Gastrocnemius medialis (tissue), 4 donors: ENCODE measurements at places on chromosomes 6 and 20. TPM values are rescaled to one million over a fixed set of nuclear protein-coding genes. Genes with fewer than 3 reads are reported as not detected.

- H3K27ac ChIP-seq = no peak overlapping the region
- no peak for DNase-seq
- peaks cover 62% of the 10 kb centered on the region for H3K27me3 ChIP-seq
- H3K4me1 ChIP-seq = peaks cover 14% of the 10 kb centered on the region
Observed at GRCh38 chr6:1621070-1621701, 11.5 kb downstream of the FOXC1 start.

MED23 gene
- 10.1 TPM for total RNA-seq

EFCAB8 gene
- not detected for total RNA-seq

DNA sequence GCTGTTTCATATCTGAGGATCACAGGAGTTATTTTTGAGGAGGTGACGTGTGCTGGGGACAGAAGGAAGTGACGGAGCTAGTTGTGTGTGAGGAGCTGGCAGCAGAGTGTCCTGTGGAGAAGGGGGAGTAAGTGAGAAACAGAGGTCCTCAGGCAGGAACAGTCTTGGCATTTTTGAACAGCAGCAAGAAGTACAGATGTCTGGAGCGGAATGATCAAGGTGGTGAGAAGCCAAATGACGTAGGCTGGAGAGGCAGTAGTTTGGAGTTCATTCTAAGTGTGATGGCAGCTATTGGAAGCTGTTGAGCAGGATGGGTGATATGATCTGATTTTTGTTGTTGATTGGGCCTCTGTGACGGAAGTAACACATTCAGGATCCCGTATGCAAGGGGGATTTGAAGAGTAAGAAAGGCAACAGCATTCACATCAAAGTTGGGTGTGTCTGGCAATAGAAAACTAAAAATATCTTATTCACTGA is 52.3 kb downstream of the SOBP start:
- no peaks in the 10 kb centered on the region for H3K27me3 ChIP-seq
- H3K36me3 ChIP-seq = no peaks in the 10 kb centered on the region
- H3K4me3 ChIP-seq = no peak overlapping the region
- H3K27ac ChIP-seq = peak overlapping the region; percentile 48
- DNase-seq = peak; percentile 53

NRSN2 gene
- total RNA-seq = 1.5 TPM

PRL gene
- not detected for total RNA-seq

DNA sequence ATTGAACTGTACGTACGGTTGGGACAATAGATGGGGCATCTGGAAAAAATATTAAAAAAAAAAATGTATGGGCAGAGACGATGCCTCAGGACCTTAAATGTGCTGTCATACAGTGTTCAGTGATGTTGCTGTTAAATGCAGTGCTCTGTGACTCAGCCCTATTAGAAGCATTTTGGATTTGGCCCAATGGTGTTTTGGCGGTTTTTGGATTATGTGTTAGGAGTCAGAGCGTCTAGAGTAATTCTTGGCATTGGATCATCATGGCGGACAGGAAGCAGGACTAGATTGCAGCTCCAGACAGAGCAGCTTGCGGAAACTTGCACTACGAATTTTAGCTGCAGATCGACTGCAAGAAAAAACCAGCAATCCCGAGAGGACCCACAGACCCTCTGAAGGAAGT is 280.0 kb downstream of the SOX4 start:
- no peaks in the 10 kb centered on the region for H3K36me3 ChIP-seq
- H3K4me3 ChIP-seq = no peak overlapping the region
- H3K27ac ChIP-seq = no peak overlapping the region
- peak; percentile 25 for DNase-seq
- no peaks in the 10 kb centered on the region for H3K4me1 ChIP-seq

TFAP2D gene
- not detected for total RNA-seq

- H3K4me1 ChIP-seq = no peaks in the 10 kb centered on the region
- H3K36me3 ChIP-seq = peaks cover 48% of the 10 kb centered on the region
- no peak overlapping the region for H3K4me3 ChIP-seq
Observed at GRCh38 chr6:158781692-158782373, 37.3 kb downstream of the EZR start.
